NCI-H2081 treated with DMSO at 0.1 percent for 48 hours (cell line): ENCODE measurements at places on chromosomes 1 and 21.

DNA sequence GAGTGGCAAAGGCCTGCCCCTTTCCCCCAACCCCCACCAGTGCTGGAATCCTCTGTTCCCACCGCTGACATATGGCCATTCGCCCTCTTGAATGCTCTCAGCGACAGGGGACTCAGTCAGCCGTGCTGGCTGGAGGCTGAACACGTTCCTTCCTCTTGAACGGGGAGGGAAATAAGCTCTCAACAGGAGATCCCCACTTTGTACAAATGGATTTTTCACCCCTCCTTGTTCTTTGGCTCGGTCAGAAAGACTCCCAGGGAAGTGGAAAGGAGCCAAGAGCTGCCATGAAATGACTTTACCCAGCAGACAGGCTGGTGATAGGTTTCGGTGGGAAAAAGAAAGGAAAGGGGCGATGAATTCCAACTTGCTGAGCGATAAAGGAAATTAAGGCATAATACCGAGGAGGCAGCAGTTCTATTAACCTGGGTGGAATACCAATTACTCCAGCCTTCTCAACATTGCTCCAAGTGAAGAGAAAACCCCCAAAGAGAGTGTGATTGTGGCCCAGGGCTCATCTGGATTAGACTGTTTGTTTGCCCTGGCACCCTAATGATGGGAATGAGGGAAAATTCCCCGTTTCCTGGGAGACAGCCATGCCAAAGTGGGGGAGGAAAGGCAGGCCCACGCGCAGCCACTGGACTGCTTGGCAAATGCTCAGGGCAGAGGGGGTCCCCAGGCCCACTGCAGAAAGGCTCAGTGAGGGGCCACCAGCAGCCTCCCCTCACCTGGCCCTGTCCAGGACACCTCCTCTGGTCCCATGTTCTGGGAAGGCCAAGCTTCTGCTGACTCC, 23.9 kb downstream of the LRP8 start:
- DNase-seq, result no peak

DNA sequence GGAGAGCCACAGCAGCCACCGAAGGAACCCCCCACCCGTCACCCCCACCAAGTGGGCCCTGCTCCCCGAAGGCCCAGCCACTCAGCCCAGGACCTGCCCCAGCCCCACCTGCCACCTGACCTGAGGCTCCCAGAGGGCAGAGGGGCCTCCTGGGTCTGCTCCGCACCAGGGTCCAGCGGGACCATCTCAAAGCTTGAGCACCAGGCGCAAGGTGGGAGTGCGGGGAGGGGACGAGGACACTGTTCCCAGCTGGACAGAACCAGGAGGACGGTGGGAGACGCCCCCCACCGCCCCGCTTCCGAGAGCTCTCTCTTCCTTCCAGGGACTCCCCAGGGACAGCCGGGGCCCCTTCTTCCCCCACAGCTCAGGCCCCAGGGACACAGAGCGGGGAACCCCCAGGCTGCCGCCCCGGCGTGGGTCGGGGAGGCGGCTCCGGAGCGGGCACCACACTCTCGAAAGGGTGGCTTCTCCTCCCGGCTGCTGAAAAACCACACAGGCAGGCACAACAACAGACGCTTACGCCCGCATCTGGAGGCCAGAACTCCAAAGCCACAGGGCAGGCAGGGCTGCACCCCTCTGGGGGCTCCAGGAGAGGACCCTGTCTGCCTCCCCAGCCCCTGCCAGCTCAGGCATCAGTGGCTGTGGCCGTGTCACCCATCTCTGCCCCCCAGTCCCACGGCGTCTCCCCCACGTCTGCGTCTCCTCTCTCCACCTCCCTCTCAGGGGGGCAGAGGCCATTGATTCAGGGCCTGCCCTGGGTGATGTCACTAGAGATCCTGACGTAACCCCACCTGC, 1.9 kb upstream of the TTLL10 start:
- DNase-seq, result no peak

DNA sequence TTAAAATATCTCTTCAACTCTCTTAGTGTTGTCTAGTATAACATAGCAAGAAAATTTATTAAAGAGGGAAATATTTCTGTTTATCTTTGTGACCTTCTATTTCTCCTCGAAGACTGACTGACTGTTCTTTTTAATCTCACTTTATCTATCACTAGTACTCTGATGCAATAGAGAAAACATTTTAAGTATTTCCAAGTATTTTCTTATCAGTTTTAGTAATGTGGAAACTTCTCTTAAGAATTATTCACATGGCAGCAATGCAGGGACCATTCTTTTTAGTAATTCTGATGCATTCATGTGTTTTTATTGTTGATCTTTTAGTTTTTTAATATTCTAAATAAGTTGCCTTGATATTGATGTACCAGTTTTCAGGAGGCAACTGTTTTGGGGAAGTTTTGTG, 115.7 kb downstream of the NEK7 start:
- DNase-seq, result no peak

GRCh38 chr1:70945251-70945650, 102.4 kb downstream of the PTGER3 start:
- DNase-seq, result no peak

- no peak for DNase-seq
Observed at GRCh38 chr1:117633423-117633822, 27.6 kb downstream of the TENT5C start.

DNA sequence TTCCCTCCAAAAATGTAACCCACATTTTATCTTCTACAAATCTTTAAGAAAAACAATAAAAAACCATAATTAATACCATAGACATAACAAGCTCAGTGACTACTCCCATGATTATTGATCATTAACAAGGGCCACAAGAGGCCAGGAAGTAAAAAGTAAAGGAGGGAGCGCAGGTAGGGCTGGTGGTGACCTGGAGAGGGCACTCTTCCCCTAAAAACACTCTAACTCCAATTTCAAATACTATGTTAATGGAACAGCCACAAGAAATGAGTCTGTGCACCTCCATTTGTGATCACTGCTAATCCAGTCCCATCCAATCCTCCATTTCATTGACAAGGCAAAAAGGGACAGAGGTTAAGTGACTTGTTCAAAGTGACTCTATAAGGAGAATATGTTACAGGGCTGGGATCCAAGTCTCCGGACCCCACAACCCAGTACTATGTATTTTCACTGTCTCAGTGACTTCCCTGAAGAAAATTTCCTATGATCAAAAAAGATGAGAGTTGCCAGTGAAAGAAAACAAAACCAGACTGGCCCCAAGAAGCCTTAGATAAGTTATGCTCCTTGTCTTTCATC, 41.2 kb upstream of the CFAP298 start:
- DNase-seq, result no peak

DNA sequence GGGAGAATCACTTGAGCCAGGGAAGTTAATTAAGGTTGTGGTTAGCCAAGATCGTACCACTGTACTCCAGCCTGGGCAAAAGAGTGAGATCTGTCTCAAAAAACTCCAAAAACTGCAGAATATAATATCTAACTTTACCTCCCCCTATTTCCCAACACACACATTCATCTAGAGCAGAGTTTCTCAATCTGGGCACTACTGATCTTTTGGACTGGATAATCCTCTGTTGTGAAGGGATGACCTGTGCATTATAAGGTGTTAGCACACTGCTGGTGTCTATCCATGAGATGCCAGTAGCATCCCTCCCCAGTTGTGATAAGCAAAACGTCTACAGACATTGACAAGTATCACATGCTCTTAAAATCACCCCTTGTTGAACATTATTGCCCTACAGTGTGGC, 61.8 kb downstream of the RGS13 start:
- no peak for DNase-seq

DNA sequence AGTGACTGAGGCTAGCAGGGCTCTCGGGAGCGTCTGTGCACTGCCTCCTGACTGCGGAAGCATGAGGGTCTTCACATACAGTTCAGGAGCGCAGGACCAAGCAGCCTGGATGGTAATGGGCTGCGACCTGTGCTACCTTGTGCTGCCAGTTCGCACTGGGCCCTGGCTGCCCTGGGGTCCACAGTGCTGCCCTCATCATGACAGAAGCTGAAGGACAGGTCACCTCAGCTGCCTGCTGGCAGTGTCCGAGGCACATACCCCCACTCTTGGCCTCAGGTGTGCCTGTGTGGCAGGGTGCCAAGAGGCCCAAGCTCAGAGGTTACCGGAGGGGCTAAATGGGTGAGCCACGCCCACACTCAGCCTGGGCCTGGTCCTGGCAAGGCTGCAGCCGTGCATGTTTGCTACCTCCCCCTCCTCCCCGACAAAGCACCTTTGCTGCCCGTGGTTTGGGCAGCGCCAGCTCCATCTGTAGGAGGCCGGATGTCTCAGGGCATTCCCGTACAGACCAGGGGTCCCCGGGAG, 4.4 kb downstream of the JMJD4 start:
- DNase-seq, result no peak

GRCh38 chr1:154831462-154831861, 38.6 kb downstream of the KCNN3 start:
- DNase-seq, result no peak

GRCh38 chr1:32028746-32029145, 15.1 kb downstream of the KHDRBS1 start:
- no peak for DNase-seq

GRCh38 chr1:43822040-43822690, 111.4 kb upstream of the ARTN start:
- DNase-seq, result no peak

GRCh38 chr1:46488343-46489168, 1.1 kb upstream of the DMBX1 start:
- DNase-seq, result no peak
